ENCODE measurements at places on chromosomes 7 and 10.
A peak's percentile ranks its signal among the peaks of the same experiment; 100 is the strongest.

- no peak for DNase-seq
Measured at GRCh38 chr10:91493313-91493712, 83.2 kb downstream of the HECTD2 start.

GRCh38 chr10:110773693-110774068, 98.0 kb upstream of the PDCD4 start:
- no peak for DNase-seq

DNA sequence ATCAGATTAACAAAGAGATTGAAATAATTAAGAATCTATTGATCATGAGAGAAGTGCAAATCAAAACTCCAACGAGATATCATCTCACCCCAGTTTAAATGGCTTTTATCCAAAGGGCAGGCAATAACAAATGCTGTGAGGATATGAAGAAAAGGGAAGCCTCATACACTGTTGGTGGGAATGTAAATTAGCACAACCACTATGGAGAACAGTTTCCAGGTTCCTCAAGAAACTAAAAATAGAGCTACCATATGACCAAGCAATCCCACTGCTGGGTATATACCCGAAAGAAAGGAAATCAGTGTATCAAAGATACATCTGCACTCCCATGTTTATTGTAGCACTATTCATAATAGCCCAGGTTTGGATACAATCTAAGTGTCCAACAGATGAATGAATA, 13.8 kb downstream of the FGL2 start:
- DNase-seq: no peak

DNA sequence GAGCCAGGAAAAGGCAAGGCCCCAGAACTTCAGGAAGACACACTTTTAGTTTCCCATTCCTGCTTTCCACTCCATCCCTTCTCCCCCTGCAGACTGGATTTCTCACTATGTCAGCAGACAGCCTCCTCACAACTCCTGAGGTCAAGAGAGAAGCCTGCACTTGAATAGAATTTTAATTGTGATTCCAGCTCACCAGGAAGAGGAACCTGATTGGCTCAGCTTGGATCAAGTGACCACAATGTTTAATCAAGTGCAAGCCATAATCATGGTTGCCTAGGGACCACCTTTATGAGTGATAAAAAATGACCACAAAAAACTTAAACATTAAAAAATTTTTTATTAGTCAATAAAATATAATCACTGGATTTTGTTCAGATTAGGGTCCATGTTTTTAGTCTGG, 244.7 kb upstream of the RHOBTB1 start:
- no peak for DNase-seq

- DNase-seq: peak; percentile 49
Measured at GRCh38 chr7:132882714-132883428, 199.0 kb downstream of the CHCHD3 start.

DNA sequence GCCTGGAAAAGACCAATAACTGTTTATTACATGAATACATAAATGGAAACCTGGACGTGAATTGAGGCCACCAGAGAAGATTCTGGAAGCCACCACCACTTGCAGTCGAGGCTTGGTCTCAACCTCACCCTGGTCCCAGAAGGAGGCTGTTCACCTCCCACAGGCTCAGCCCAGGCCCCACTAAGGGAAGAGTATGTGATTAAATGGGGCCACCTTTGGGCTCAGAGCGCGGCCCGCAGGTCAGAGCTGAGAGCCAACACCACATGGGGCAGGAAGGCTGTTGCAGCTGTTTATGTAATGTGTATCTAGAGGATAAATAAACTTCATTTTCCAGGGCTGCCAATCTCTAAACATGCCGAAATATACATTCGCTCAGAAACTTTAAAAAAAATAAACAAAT, 17.6 kb upstream of the FGFR2 start:
- DNase-seq: no peak

DNA sequence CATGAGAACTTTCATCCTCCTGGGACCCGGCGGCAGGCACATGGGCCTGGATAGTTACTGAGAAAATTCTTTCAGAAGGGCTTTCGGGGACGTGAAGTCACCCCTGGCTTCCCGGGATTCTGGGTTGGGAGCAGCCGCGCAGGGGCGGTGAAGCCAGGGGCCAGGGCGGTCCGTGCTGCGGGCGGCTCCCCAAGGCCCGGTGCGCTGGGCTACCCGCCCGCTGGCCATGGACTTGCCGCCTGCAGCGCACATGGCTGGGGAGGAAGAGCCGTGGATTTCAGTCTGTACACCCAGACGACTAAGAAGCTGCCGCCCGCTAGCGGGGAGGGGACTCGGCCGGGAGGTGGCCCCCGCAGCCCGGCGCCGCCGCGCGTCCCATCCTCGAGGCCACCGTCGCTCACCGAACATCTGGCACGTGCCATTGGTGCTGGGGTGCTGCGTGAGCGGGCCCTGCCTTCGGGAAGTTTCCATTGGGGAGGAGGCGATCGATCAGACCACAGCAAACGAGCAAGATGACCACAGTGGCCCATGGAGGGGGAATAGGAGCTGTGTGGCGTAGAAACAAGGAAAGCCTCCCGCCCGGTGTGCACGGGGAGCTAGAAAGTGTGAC, 64.5 kb downstream of the TMEM209 start:
- DNase-seq: no peak

DNA sequence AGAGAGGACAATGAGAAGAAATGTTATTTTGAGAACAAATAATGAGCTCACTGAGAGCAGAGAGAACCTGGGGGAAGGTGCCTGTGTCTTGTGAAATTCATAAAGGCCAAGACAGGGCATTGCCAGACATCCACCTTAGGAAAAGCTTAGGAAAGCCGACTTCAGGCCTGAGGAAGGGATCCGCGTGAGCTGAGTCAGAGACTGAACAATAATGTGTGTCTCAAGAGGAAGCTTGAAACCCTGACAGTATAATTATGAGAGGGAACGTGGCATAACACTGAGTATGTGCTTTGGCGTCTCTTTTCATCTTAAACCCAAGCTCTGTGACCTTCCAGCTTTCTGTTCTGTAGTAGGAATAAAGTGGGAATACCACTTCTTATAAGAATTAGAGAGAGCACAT, 307.2 kb downstream of the ACTR3B start:
- no peak for DNase-seq

DNA sequence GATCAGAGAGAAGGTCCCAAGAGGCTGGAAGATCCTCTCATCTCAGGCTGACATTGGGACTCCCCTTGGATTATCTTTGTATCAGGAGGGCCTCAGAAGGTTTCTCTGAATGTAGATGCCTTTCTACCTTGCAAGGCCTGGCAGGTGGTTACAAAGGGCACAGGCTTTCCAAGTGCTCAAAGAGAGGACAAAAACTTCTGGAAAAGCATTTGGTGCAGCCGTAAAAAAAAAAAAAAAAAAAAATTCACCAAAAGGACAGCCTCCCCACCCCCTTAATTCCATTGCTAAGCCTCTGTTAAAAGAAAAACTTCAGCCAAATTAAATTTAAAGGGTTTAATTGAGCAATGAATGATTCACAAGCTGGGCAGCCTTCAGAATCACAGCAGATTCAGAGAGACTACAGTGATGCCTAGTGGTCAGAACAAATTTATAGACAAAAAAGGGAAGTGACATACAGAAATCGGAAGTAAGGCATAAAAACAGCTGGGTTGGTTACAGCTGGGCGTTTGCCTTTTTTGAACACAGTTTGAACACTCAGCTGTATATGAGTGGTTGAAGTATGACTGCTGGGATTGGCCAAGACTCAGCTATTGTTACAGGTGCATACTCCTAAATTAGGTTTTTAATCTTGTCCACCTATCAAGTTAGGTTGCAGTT, 42.5 kb upstream of the LRGUK start:
- DNase-seq: no peak

Data from activated CD4-positive, alpha-beta T cell treated with anti-CD3 and anti-CD28 coated beads for 48 hours (primary cell).